ENCODE measurements at places on chromosomes 4 and X. TPM values are rescaled to one million over a fixed set of nuclear protein-coding genes. Genes with fewer than 3 reads are reported as not detected.

TMPRSS11D gene
- not detected for polyA plus RNA-seq

ZNF718 gene
- 6.0 TPM for polyA plus RNA-seq

OPRPN gene
- not detected for polyA plus RNA-seq

DHX15 gene
- 46.3 TPM for polyA plus RNA-seq

TRAM1L1 gene
- polyA plus RNA-seq: not detected

DSPP gene
- polyA plus RNA-seq: not detected

BMPR1B gene
- not detected for polyA plus RNA-seq

PLAC8 gene
- polyA plus RNA-seq: 1,431 TPM
